Effector memory CD8-positive, alpha-beta T cell (primary cell): ENCODE measurements at places on chromosomes 3 and 15.
A peak's percentile ranks its signal among the peaks of the same experiment; 100 is the strongest.

- no peak for DNase-seq
These were observed 443.8 kb downstream of the NLGN1 start for GRCh38 chr3:173841334-173841733.

- DNase-seq, result no peak
These were observed 95.7 kb downstream of the LRRC3B start for GRCh38 chr3:26718315-26718714.

DNA sequence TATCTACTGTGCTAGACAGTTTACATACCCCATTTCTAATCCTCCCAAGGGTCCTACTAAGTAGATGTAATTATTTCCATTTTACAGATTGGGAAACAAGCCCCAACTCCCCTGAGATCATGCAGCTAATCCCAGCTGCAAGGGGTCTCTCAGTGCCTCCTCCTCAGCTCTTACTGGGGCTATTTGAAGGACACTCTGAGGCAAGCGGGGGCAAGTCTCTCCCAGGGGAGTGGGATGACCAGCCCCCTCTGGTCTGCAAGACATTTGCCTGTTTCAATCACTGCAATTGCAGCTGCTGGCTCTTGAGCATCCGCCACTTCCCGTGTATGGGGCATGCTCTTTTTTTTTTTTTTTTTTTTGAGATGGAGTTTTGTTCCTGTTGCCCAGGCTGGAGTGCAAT lies 11.4 kb downstream of the LAMP3 start:
- DNase-seq, result no peak

DNA sequence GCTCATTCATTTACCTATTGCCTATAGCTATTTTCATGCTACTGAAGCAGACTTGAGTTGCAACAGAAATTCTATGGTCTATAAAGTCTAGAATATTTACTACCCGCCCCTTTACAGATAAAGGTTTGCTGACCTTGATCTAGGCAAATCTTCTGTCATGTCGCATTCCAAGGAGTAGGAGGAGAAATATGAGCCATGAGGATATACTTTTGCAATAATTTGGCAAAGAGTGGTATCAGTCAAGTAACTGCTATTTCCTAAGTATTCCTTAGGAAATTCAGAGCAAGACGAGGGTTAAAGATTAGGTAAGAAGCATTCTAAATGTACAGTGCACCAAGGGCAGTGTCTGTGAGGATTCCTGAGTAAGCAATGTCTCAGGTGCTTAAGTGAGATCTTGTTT lies 121.0 kb upstream of the NUDT16 start:
- no peak for DNase-seq

DNA sequence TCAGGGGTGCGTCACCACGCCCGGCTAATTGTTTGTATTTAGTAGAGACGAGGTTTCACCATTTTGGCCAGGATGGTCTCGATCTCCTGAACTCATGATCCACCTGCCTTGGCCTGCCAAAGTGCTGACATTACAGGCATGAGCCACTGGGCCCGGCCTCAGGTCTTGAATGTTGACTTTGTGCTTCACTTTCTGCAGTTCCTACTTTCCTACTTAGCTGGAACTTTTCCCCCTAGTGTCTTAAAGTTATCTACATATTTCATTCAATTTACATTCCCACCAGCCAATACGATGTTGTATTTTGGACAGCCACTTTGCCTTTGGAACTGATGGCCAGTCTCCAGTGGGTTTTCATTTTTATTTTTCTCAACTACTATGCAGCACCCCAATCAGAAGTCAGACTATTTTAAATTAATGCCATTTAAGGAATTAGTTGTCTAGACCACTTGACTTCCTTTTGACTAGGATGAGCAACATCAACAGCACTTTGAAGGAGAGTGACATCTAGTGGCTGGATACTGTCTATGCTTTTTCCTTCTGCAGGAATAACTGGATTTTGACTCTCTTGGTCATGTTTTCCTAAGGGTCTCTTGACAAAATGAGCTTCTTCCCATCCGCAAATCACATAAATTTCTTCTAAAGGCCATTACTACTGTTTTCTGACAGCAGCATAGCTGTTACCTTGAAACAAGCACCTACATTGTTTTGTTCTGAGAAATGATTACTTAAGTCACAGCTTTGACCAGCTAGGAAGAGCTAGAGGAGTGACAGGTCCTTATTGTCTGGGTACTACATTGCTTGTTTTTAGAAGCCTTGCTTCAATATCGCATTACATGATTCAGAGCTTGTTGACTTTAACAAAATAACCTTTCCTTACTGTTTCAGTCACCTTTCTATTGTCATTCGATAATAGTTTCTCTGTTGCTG lies 140.2 kb downstream of the ITPR1 start:
- DNase-seq, result peak; percentile 9

DNA sequence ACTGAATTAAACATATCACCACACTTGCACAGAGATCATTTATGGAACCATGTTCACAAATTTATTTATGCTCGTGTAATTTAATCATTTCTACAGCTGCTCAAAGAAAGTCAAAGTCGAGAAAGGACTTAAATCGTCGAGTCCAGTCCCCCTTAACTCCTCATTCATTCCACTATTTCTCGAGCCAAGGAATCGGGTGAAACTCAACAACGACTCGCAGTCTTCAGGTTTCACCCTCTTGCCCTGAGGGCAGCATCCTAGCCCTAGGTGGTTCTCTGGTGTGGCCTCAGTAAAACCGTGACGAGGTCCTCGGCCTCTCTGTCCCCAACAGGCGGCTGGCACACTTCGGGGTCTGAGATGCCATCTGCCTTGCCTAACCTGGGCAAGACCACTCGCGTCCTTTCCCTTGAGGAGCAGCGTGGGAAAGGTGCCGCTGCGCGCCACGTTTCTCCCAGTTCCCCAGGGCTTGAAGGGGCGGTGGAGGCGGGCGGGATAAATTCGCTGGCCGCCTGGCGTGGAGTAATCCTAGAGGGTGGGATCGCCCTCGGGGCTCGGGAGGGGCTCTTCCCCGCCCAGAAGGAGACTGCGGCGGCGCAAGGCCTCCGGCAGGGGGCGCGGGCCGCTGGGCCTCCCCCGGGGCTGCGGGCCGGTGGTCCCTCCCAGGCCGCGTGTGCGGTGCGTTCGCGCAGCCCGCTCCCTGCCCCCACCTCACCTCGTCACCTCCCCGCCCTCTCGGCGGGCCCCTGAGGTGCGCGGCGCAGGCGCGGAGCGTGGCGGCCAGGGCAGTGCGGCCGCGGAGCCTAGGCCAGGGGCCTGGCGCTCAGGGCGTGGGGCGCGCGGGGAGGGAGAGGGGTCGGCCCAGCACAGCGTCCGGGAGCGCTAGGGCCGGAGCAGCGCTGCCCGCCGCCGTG lies at the start of gene ZNF639:
Gene ZNF639 (plus strand): TSS at position 746 of the 911 bp plus-strand sequence. CDS start 5,263 bp downstream, outside the sequence.
- DNase-seq, result peak; percentile 87

- no peak for DNase-seq
These were observed 95.7 kb downstream of the NEDD4 start for GRCh38 chr15:55897560-55898336.

DNA sequence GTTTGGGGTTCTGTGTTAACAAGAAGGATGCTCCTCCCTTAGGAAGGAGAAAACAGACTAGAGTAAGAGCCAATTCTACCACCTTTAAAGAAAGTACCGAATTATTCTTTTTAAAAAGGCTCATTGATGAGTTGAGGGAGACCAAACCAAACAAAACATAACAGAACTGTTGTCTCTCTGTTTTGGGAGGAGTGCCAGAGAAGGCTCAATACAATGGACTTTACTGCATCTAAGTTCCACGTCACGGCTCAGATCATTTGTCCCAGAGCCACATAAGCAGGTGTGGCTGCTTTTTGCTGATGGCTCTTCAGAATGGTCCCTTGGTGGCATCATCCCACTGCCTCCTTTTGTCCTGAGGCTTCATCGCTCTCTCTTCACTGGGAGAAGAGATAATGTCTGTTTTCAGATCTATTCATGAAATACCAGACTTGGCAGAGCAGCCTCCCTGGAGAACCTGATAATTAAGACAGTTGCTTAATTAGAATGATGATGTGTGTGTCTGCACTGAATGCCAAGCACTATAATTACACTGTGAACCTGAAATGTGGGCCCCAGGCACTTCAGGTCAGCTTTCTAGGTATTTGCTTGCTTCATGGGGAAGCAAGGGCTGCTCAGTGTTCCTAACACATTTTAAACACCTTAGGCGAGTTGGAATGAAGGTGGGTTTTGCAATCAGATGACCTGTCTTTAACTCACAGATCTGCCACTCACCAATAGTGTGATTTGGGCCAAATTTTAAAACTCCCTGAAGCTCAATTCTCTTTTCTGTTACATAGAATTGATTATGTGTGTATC lies 335.2 kb upstream of the MCTP2 start:
- DNase-seq, result no peak

GRCh38 chr15:57540211-57540610 lies 51.5 kb upstream of the MYZAP start:
- DNase-seq, result no peak

GRCh38 chr3:111915905-111916304 lies 56.8 kb downstream of the PHLDB2 start:
- DNase-seq, result no peak

- DNase-seq, result no peak
These were observed 774.7 kb upstream of the NECTIN3 start for GRCh38 chr3:110296885-110297284.

DNA sequence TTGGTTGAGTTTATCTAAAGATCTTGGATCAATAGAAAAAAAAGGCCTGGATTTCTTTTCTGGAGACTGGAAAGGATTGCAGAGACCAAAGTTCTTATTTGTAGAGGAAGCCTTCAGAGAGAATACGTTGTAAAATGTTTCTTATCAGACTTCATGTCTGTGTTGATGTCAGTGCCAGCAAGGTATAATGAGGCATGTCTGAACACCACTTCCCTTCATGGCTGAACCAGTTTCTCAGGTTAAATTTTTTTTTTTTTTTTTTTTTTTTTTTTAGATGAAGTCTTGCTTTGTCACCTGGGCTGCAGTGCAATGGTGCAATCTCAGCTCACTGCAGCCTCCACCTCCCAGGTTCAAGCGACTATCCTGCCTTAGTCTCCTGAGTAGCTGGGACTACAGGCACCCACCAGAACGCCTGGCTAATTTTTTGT lies 17.8 kb upstream of the ZNF774 start:
- DNase-seq, result no peak

GRCh38 chr3:122077293-122078234 lies 22.4 kb downstream of the CD86 start:
- DNase-seq, result no peak

- no peak for DNase-seq
These were observed 18.1 kb downstream of the CSPG4 start for GRCh38 chr15:75694241-75695182.

GRCh38 chr15:69720536-69720935 lies 267.9 kb downstream of the RPLP1 start:
- no peak for DNase-seq

GRCh38 chr3:24479816-24480215 lies 14.8 kb downstream of the THRB start:
- DNase-seq, result no peak

DNA sequence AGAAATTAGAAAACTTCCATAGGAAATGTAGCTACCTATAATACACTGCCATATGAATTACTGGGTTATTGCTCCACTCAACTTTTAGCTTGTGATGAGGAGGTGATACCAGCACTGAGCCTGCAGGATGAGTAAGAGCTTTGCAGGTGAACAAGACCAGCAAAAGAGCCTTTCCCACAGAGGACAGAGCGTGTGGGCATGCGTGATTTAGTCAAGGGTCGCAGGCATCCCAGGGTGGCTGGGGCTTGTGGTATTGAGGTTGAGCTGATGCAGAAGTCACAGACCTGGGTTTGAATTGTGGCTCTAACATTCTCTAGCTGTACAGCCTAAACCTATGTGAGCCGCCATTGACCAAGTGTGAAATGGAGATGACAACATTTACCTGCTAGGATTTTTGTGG lies 5.6 kb downstream of the NRROS start:
- DNase-seq, result no peak
